SK-N-SH (cell line): ENCODE measurements at places on chromosomes 7 and 10.

DNA sequence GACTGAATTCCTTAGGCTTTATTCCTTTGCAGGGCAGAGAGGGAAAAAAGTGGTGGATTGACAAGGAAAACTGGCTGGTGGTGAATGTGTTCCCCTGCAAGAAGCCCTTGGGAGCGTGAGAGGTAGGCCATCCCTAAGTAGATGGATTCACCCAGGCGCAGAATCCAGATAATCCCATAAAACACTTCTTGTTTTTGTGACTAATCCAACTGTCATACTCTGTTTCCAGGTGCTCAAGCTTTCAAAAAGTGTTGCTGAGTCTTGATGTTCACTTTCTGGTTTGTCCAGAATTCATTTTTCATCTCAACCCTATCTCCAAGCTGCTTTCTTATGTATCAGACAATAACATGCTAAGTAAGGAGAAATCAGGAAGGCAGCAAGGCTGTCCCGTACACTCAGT lies 250.8 kb upstream of the HABP2 start:
- H3K27me3 ChIP-seq = no peaks in the 10 kb centered on the region
- no peak overlapping the region for H3K4me3 ChIP-seq
- DNase-seq = no peak
- no peak overlapping the region for H3K27ac ChIP-seq

DNA sequence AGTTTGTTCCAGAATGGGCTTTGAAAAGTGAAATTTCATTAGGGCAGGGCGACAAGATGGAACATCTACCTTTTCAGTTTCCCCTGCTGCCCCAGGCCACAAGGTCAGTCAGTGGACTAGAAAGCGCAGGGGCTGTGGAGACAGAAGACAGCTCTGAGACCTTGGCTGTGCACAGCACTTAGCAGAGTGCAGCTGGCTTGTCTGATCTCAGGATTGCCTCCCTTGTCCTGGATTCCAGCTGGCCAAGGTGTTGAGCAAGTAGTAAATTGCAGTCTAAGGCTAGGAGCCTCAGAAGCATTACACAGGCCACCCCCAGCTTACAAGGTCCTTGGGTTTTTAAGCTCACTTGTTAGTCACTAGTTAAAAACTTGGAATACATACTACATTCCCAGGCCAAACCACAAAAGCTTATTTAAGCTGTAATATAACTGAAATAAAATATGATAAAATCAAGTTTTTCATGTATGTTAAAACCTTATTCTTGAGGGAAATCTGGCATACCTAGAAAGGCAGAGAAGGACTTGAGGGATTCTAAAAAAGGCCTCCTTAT lies 67.3 kb upstream of the NPY start:
- H3K36me3 ChIP-seq = no peaks in the 10 kb centered on the region
- H3K27ac ChIP-seq = no peak overlapping the region
- H3K4me3 ChIP-seq = no peak overlapping the region
- DNase-seq = no peak
- no peaks in the 10 kb centered on the region for H3K27me3 ChIP-seq
- peaks cover 36% of the 10 kb centered on the region for H3K4me1 ChIP-seq

- no peak for DNase-seq
- H3K4me3 ChIP-seq = no peak overlapping the region
- peaks cover 45% of the 10 kb centered on the region for H3K36me3 ChIP-seq
- no peak overlapping the region for H3K27ac ChIP-seq
- no peaks in the 10 kb centered on the region for H3K4me1 ChIP-seq
Observed at GRCh38 chr7:158789842-158790241, 39.5 kb downstream of the ESYT2 start.

DNA sequence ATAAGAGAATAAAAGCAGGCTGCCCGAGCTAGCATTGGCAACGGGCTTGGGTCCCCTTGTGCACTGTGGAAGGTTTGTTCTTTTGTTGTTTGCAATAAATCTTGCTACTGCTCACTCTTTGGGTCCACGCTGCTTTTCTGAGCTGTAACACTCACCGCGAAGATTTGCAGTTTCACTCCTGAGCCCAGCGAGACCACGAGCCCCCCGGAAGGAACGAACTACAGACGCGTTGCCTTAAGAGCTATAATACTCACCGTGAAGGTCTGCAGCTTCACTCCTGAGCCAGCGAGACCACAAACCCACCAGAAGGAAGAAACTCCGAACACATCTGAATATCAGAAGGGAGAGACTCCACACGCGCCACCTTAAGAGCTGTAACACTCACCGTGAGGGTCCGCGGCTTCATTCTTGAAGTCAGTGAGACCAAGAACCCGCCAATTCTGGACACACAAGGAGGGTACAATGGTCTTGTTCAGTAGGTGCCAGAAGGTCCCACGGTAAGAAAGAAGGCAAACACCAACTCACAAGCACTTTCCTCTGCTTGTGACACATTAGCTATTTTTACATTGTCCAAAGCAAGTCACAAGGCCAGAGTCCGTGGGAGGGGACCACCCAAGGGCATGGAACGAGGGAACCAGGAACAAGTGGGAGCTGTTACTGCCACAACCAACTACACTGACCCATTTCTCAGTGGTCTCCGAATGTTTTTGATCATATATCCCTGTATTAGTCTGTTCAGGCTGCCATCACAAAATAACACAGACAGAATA lies 29.2 kb upstream of the CACUL1 start:
- H3K36me3 ChIP-seq = no peaks in the 10 kb centered on the region
- H3K27me3 ChIP-seq = no peaks in the 10 kb centered on the region
- no peak for DNase-seq

GRCh38 chr7:139924461-139924860 lies 95.4 kb downstream of the TBXAS1 start:
- H3K27ac ChIP-seq = no peak overlapping the region
- no peaks in the 10 kb centered on the region for H3K36me3 ChIP-seq
- H3K4me3 ChIP-seq = no peak overlapping the region
- no peaks in the 10 kb centered on the region for H3K4me1 ChIP-seq
- no peaks in the 10 kb centered on the region; the same call in 1 of the 2 replicates for H3K27me3 ChIP-seq

DNA sequence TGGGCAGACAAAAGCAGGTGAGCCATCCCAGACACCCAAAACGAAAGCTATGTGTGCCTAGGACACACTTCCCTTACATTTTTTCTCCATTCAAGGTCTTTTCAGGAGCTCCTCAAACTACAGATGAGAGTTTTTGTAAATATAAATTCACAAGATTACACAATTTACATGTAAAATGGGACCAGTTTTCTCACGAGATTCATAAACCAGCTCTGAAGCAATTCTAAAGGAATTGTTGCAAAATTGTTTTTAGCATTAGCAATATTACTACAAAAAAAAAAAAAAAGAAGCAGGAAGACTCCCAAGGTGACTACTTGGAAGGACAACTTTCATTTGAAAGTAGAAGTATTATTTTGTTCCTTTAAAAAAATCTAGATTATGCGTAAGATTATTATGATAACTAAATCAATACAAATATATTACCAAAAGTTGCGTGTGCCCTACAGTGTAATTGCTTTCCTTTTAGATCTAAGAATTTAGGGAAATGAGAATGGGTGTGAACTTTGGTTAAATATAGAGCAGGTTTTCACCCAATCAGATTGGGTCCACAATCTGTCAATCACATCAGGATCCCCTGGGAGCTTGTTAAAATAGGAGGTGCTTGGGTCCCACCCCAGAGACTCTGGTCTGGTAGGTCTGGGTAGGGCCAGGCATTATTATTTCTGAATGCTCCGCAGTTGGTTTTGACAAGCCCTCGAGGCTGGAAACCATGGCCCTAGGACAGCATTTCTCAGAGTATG lies 72.2 kb downstream of the TBXAS1 start:
- no peak overlapping the region for H3K27ac ChIP-seq
- no peak overlapping the region for H3K4me3 ChIP-seq
- no peaks in the 10 kb centered on the region; the same call in 1 of the 2 replicates for H3K27me3 ChIP-seq
- no peaks in the 10 kb centered on the region for H3K4me1 ChIP-seq
- no peak for DNase-seq

DNA sequence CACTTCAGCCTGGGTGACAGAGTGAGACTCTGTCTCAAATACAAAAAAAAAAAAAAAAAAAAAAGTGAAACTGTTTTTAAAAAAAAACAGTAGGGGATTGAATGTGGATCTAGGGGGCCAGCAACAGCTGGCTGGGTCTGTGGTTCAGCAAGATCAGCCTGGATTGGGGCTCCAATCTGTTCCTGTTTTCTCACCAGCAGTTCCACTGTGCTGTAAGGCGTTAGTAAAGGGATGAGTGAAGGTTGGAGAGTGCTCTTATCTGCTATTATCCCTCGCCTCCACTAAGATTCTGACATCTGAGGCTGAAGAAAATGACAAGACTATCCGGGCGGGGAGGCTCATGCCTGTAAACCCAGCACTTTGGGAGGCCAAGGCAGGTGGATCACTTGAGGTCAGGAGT lies 41.6 kb upstream of the GTF2IRD1 start:
- H3K27me3 ChIP-seq = no peaks in the 10 kb centered on the region
- DNase-seq = no peak
- H3K4me3 ChIP-seq = no peak overlapping the region
- no peak overlapping the region for H3K27ac ChIP-seq
- H3K4me1 ChIP-seq = no peaks in the 10 kb centered on the region

- no peak for DNase-seq
- H3K27me3 ChIP-seq = peaks cover 24% of the 10 kb centered on the region; the same call in 1 of the 2 replicates
- H3K27ac ChIP-seq = peak overlapping the region; percentile 72; the same call in 1 of the 2 replicates
- H3K4me3 ChIP-seq = no peak overlapping the region
- H3K4me1 ChIP-seq = peaks cover 55% of the 10 kb centered on the region; the same call in 1 of the 2 replicates
- no peaks in the 10 kb centered on the region for H3K36me3 ChIP-seq
Observed at GRCh38 chr10:70481105-70481504, 2.5 kb downstream of the PALD1 start.

GRCh38 chr7:19110026-19110730 lies 7.3 kb downstream of the TWIST1 start:
- peaks cover 17% of the 10 kb centered on the region; the same call in 1 of the 2 replicates for H3K4me1 ChIP-seq
- no peaks in the 10 kb centered on the region for H3K27me3 ChIP-seq
- H3K27ac ChIP-seq = peak overlapping the region; percentile 96
- peak overlapping the region; percentile 92 for H3K4me3 ChIP-seq

DNA sequence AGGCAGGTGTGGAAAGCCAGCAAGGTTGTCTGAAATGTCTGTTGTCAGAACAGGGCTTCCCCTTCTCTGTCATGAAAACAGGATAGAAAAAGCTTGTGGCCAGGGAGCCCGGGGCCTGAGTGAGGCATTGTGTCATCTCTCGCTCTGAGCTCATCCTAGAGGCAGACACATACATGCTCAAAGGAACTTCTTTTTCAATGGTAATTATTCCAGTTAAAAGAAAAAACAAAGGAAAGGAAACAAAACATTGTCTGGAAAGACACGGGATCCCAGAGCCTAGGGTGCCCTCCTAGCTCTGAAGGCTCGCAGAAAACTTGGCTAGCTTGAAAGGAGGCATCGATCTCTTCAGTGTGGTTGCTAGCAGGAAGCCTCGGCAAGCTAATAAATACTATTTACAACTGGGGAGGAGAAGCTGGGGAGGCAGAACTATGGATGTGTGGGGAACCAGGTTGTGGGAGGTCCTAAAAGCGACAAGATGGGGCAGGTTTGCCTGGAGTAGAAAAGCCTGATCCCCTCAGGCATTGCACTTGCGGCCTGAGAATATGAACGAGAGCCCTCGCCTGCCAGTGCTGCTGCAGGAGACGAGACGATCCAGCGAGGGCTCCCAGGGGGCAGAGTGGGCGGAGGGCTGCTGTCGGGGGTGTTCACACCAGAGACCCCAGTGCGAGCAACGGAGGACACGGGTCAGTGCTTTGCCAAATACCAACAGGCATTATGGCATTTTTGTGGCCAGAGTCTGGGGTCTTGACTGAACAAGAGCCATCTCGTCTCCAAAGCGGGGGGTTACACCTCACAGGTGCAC lies 32.8 kb upstream of the DGKI start:
- no peaks in the 10 kb centered on the region for H3K27me3 ChIP-seq
- peaks cover 75% of the 10 kb centered on the region for H3K36me3 ChIP-seq
- peaks cover 44% of the 10 kb centered on the region for H3K4me1 ChIP-seq

- H3K4me1 ChIP-seq = no peaks in the 10 kb centered on the region
- no peaks in the 10 kb centered on the region for H3K27me3 ChIP-seq
- H3K4me3 ChIP-seq = no peak overlapping the region; the same call in 1 of the 2 replicates
- DNase-seq = no peak
- H3K36me3 ChIP-seq = no peaks in the 10 kb centered on the region
- peak overlapping the region; percentile 42 for H3K27ac ChIP-seq
Observed at GRCh38 chr10:14385596-14386593, 55.2 kb upstream of the FRMD4A start.

DNA sequence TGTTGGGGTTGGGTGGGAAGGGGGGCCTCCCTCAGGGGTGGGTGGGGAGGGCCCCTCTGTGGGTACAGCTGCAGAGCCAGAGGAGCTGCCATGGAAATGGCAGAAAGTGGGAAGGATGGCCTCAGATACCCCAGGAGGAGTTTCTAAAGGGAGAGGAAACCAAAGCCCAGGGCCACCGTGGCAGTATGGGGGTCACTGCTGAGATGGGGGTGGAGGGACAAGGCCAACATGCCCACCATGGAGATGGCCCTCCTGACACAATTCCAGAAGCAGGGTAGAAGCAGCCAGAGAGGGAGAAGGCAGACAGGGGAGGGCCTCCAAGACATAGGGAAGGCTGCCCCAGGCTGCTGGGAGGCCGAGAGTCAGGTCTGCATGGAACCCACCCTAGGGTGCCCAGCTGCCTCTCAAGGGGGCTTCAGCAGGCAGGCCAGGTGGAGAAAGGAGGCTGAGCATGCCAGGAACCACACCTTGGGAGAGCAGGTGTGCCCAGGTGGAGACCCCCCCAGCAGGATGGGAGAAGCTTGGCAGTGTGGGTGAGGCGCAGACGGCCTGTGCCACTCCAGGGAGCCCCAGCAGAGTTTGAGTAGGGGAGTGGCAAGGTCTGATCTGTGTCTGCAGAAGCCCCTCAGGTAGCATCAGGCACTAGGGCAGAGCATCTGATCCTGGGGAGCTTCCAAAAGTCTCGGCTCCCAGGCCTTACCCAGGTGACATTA lies 146.8 kb downstream of the ARHGAP22 start:
- H3K27ac ChIP-seq = no peak overlapping the region; the same call in 1 of the 2 replicates
- H3K27me3 ChIP-seq = no peaks in the 10 kb centered on the region
- H3K4me3 ChIP-seq = no peak overlapping the region
